ENCODE measurements at places on chromosomes 7 and 10. TPM values are rescaled to one million over a fixed set of nuclear protein-coding genes. Genes with fewer than 3 reads are reported as not detected.
A peak's percentile ranks its signal among the peaks of the same experiment; 100 is the strongest.

GRCh38 chr10:92267343-92267742, 23.5 kb downstream of the CPEB3 start:
- H3K4me1 ChIP-seq, result peaks cover 33% of the 10 kb centered on the region
- peak overlapping the region; percentile 68 for H3K27ac ChIP-seq
- peak overlapping the region; percentile 6 for H3K4me3 ChIP-seq
- no peaks in the 10 kb centered on the region for H3K27me3 ChIP-seq

The PROSER2 gene
- 6.2 TPM for total RNA-seq

DNA sequence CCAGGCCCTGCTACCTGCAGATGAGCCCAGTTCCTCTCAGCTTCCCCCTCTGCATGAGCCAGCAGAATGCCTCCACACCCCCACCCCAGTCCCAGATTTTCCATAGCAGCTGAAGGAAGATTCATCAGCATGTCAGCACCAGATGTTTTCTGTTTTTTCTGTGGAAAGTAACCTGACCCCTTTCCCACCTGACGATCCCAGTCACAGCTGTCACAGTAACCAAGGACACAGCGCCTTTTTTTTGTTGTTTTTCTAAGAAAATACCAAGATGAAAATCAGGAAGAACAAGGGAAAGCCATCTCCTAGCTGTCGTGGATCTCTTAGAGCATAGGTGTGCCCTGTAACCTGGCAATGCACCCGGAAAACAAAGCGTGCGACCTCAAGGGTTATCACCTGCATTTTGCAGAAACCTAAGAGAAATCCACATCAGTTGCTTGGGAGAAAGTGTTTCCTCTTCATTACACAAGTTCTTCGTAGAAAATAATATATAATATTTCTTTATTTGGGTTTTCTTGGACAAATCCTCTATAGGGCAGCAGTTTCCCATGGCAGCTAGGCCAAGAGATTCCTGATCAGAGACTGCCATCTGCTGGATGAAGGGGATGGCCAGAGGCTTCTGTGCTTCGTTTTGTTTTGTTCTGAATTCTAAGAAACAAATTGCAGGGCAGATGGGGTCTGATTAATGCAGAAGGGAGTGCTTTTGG, 401.9 kb downstream of the TNS3 start:
- no peak for DNase-seq
- H3K36me3 ChIP-seq, result no peaks in the 10 kb centered on the region
- no peak overlapping the region for H3K4me3 ChIP-seq
- H3K4me1 ChIP-seq, result peaks cover 35% of the 10 kb centered on the region
- H3K27me3 ChIP-seq, result no peaks in the 10 kb centered on the region
- no peak overlapping the region for H3K27ac ChIP-seq

The LOXL4 gene
- 15.4 TPM for total RNA-seq

- no peaks in the 10 kb centered on the region for H3K36me3 ChIP-seq
- no peaks in the 10 kb centered on the region for H3K27me3 ChIP-seq
- peaks cover 65% of the 10 kb centered on the region for H3K4me1 ChIP-seq
- DNase-seq, result no peak
These were observed 58.7 kb downstream of the BMPR1A start for GRCh38 chr10:86815035-86815617.

The FXYD4 gene
- not detected for total RNA-seq

- DNase-seq, result no peak
- H3K36me3 ChIP-seq, result no peaks in the 10 kb centered on the region
- H3K27me3 ChIP-seq, result no peaks in the 10 kb centered on the region
- H3K4me1 ChIP-seq, result no peaks in the 10 kb centered on the region
These were observed 508.8 kb downstream of the CCSER2 start for GRCh38 chr10:84837041-84837812.

GRCh38 chr7:122311734-122312450, 7.3 kb upstream of the FEZF1 start:
- H3K27ac ChIP-seq, result no peak overlapping the region
- H3K36me3 ChIP-seq, result no peaks in the 10 kb centered on the region
- no peak for DNase-seq

DNA sequence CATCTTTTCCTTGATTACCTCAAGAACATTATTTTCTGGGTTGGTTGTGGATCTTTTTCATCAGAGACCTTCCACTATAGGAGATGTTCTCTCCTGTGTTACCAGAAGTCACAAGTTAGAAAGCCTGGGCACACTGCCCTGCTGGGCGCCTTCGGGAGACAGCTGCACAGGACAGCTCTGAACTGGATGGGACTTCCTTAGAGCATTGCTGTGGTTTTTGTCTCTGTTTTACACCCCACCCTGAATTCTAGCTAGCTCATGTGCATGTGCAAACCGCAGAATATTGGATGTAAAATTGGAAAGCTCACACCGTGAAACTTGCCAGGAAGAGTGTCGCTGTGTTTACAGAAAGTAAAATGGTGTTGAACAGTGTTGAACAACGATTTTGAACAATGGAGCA, 54.4 kb upstream of the SEC61G start:
- H3K27me3 ChIP-seq, result no peaks in the 10 kb centered on the region
- peaks cover 34% of the 10 kb centered on the region for H3K4me1 ChIP-seq
- no peak for DNase-seq
- H3K36me3 ChIP-seq, result no peaks in the 10 kb centered on the region
- H3K27ac ChIP-seq, result no peak overlapping the region

The SYCE1 gene
- 1.8 TPM for total RNA-seq

- no peak overlapping the region for H3K27ac ChIP-seq
- no peak overlapping the region for H3K4me3 ChIP-seq
- no peak for DNase-seq
These were observed 153.2 kb upstream of the ADCY1 start for GRCh38 chr7:45420843-45421495.

The ATOH7 gene
- not detected for total RNA-seq

DNA sequence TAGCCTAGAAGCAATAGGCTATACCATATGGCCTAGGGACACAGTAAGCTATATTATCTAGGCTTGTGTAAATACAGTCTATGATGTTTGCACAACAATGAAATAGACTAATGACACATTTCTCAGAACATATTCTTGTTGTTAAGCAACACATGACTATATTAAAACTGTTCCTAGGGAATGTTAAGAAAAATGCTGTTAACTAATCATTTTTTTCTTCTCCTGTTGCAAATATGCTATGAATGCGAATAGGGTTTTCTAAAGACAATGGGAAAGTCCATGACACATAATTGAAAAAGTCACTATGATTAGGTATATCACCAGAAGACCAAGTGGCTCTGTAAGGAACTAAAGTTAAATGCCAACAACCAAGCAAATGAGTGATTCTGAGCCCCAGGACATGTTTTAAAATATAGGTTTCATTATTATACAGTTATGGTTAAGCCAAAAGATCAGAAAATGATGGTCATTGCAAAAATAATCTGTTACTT, 454.0 kb upstream of the SORCS1 start:
- no peaks in the 10 kb centered on the region for H3K27me3 ChIP-seq
- no peaks in the 10 kb centered on the region for H3K36me3 ChIP-seq
- no peak overlapping the region for H3K4me3 ChIP-seq
- H3K4me1 ChIP-seq, result no peaks in the 10 kb centered on the region
- no peak overlapping the region for H3K27ac ChIP-seq
- DNase-seq, result no peak

The CYP3A4 gene
- total RNA-seq, result not detected

All from thoracic aorta (tissue), 2 donors.